ENCODE measurements at places on chromosomes 3 and 15.

DNA sequence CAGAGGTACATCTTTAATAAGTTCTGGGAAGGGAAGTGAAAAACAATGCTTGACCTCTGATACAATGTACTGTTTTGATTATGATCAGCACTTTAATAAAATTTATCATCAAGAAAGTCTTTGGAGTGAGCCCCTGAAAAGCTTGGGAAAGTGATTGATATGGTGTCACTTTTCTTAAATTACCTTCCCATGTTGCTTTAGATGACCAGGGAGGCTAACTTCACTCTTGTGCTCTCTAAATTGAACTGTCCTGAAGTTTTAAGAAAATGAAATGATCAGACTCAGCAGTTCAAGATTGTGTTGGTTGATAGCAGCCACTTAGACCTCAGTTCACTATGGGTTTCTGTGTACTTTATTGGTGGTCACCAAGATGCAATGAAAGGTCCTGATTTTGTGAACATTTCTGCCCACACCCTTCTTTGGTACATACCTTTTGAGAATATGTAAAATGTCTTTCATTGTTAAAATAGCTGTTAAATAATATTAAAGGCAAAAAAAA, 15.7 kb downstream of the TGFBR2 start:
- no peak for DNase-seq

DNA sequence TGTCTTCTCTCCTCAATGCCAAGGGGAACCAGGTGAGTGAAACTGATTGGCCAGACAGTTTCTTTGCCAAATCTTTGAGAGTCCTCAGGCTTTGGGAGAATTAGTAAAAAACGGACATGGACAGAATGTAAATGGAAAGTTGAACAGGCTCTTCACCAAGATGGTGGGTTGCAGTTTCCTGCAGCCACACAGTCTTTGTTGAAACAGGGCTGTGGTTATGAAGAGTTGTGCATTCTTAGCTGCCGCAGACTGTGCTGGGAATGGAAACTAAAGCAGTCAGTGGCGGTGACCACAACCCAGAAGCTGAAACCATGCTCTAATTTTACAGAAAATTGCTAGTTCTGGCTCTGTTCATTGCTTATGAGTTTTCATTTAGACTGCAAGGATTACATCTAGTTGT, 42.1 kb upstream of the TASOR start:
- DNase-seq = no peak

GRCh38 chr15:65326117-65326526, 21.6 kb downstream of the RNU5B-1 start:
- no peak for DNase-seq

- no peak for DNase-seq
Measured at GRCh38 chr3:120688121-120688520, 6.1 kb upstream of the HGD start.

GRCh38 chr3:189792046-189792929, 161.1 kb downstream of the TP63 start:
- DNase-seq = no peak

All from HuH-7 (cell line).